ENCODE measurements at places on chromosomes 5 and 9. TPM values are rescaled to one million over a fixed set of nuclear protein-coding genes. Genes with fewer than 3 reads are reported as not detected.

- DNase-seq, result no peak
- H3K27me3 ChIP-seq, result peaks cover 3% of the 10 kb centered on the region
- H3K4me1 ChIP-seq, result no peaks in the 10 kb centered on the region
- no peaks in the 10 kb centered on the region for H3K36me3 ChIP-seq
- no peak overlapping the region for H3K4me3 ChIP-seq
Measured at GRCh38 chr5:68679041-68679440, 414.8 kb upstream of the SLC30A5 start.

GRCh38 chr9:109481856-109482255, 16.3 kb downstream of the PTPN3 start:
- peaks cover 21% of the 10 kb centered on the region for H3K27me3 ChIP-seq
- H3K36me3 ChIP-seq, result no peaks in the 10 kb centered on the region
- no peak overlapping the region for H3K4me3 ChIP-seq
- H3K27ac ChIP-seq, result no peak overlapping the region

- H3K27ac ChIP-seq, result no peak overlapping the region
- H3K27me3 ChIP-seq, result no peaks in the 10 kb centered on the region
- no peak overlapping the region for H3K4me3 ChIP-seq
- DNase-seq, result no peak
- no peaks in the 10 kb centered on the region for H3K4me1 ChIP-seq
- no peaks in the 10 kb centered on the region for H3K36me3 ChIP-seq
Measured at GRCh38 chr9:116516456-116516855, 170.6 kb upstream of the TRIM32 start.

DNA sequence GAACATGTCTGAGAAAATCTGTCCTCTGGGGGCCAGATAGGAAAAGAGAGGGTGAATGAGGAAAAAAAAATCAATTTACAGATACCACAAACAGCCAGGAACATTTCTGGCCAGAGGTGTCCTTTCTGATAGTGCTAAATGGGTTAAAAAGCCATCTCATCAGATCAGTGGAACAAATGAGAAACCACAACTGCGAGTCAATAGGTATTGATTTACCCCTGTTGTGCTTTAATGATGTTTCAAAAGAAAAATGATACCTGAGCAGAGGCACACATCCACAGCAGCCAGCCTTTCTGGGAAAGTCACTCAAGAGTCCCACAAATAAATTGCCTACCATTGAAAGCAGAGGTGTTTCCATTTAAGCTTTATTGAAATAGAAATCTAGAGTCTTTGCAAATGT, 79.3 kb upstream of the PTGER4 start:
- H3K4me3 ChIP-seq, result no peak overlapping the region
- no peaks in the 10 kb centered on the region for H3K27me3 ChIP-seq
- H3K27ac ChIP-seq, result no peak overlapping the region

DNA sequence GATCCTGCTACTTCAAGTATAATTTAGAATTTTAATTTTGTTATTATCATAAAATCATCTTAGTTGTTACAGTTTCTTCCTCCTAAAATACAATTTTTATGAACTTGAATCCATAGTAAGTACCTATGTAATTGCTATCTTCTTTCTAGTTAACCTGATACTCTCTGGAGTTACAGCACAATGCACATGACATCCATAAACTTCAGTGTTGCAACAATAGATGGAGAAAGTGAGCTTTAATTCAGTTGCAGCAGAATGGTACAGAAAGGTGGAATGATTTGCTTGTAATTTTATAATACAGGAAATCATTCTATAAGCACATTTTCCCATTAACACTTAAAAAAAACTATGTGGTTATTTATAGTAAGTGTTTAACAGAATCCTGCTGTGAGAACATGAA, 372.0 kb downstream of the CDH9 start:
- H3K4me3 ChIP-seq, result no peak overlapping the region
- no peak overlapping the region for H3K27ac ChIP-seq
- no peaks in the 10 kb centered on the region for H3K4me1 ChIP-seq
- no peaks in the 10 kb centered on the region for H3K27me3 ChIP-seq
- no peak for DNase-seq
- no peaks in the 10 kb centered on the region for H3K36me3 ChIP-seq

GRCh38 chr9:86577420-86578333, 223.5 kb upstream of the TUT7 start:
- H3K27me3 ChIP-seq, result no peaks in the 10 kb centered on the region
- H3K4me3 ChIP-seq, result no peak overlapping the region
- H3K27ac ChIP-seq, result no peak overlapping the region
- no peak for DNase-seq
- H3K36me3 ChIP-seq, result no peaks in the 10 kb centered on the region
- H3K4me1 ChIP-seq, result no peaks in the 10 kb centered on the region

DNA sequence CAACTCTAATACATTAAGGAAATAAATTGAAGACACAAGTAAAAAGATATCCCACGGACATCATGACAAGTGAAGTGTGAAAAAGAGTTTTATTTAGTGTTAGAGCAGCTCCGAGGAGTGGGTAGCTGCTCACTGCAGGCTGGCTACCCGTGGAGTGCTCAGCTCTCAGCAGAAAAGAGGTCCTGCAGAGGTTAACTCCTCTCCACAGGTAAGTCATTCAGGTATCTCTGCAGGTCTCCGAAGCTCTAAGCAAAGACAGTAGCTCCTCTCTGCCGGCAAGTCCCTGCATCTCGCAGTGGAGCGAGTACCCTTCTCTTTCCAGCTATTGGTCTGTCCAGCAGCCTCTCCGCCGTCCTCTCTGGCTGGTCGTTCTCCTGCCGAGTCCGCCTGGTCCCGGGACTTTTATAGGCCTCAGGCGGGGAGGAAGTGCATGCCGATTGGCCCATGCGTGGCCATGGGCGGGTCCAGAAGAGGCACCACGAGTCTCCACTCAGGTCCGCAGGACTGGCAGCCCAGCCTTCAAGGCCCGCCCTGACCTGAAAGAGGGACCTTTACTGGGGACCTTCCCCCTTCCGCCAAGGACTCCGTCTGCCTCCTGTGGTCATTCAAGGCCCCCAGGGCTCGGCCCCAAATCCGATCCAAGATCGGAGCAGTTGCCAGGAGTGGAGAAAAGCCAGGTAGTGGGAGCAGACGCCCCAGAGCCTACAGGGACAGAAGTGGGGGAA, 29.9 kb downstream of the BTNL9 start:
- no peaks in the 10 kb centered on the region for H3K36me3 ChIP-seq
- no peak overlapping the region for H3K27ac ChIP-seq
- H3K4me3 ChIP-seq, result no peak overlapping the region

- no peaks in the 10 kb centered on the region for H3K4me1 ChIP-seq
- H3K4me3 ChIP-seq, result no peak overlapping the region
- no peak for DNase-seq
- H3K27ac ChIP-seq, result no peak overlapping the region
- peaks cover 55% of the 10 kb centered on the region for H3K36me3 ChIP-seq
Measured at GRCh38 chr9:69718218-69718617, 41.6 kb downstream of the PTAR1 start.

DNA sequence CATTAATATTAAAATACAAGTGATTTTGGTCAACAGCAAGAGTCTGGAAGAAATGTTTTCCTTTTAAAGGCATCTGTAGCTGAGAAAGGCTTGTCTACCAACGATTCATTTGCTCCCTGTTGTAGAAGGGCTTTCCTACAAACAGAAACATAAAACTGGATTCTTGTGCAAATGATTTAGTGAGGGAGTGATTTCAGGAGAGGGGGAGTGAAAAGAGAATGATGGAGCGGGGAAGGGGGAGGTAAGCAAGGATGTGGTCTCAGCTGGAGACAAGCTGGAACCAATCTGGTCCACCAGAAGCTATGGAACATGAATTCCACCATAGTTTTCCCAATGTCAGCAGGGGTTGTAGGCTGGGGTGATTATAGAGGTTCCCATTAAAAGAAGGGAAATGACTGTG, 196.3 kb downstream of the FBXO4 start:
- H3K4me3 ChIP-seq, result no peak overlapping the region
- no peak overlapping the region for H3K27ac ChIP-seq
- DNase-seq, result no peak
- H3K36me3 ChIP-seq, result no peaks in the 10 kb centered on the region
- no peaks in the 10 kb centered on the region for H3K27me3 ChIP-seq
- no peaks in the 10 kb centered on the region for H3K4me1 ChIP-seq

DNA sequence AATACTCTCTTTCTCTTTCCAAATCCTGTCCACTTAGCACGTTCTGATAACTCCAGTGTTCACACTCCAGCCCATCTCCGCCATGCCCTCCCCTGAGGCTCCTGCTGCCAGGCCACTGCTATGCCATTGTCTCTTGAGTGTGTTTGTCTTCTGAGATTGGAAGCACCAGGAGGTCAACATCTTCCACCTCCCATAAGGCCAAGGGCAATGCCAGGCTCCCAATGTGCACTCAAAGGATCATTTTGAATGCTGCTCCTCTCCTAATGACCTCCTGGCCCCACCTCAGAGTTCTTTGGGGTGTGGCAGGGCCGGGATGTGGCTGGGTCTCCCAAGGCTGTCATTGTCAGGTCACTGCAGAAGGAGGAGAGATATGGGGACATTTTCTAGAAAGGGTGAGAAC, 19.5 kb downstream of the IGIP start:
- no peak for DNase-seq
- peaks cover 13% of the 10 kb centered on the region for H3K4me1 ChIP-seq
- H3K4me3 ChIP-seq, result no peak overlapping the region
- no peak overlapping the region for H3K27ac ChIP-seq

GRCh38 chr9:74493512-74493911, 3.6 kb upstream of the RORB start:
- H3K27me3 ChIP-seq, result peaks cover 31% of the 10 kb centered on the region
- peaks cover 11% of the 10 kb centered on the region for H3K4me1 ChIP-seq
- DNase-seq, result no peak
- H3K36me3 ChIP-seq, result no peaks in the 10 kb centered on the region

DNA sequence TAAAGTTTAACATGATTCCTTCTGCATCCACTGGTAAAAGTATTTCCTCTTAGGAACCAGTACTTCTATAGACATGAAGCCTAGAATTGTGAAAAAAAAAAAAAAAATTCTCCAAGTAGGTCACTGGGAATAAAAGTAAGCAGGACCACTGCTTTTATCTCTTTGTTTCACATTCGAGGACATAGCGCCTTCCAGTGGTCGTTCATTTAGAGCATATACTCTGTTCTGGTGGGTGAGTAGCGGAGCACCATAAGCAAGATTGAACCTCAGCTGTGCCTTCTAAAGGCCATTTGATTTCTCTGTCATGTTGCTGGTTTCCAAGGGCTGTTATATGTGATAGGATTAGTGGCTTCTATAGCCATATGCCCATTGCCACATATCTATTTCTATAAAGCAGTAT, 393.1 kb downstream of the TMEM232 start:
- H3K27ac ChIP-seq, result no peak overlapping the region
- no peaks in the 10 kb centered on the region for H3K4me1 ChIP-seq
- no peak for DNase-seq
- H3K36me3 ChIP-seq, result no peaks in the 10 kb centered on the region

- H3K27me3 ChIP-seq, result peaks cover 7% of the 10 kb centered on the region
- H3K4me1 ChIP-seq, result peaks cover 8% of the 10 kb centered on the region
- H3K36me3 ChIP-seq, result no peaks in the 10 kb centered on the region
- no peak overlapping the region for H3K27ac ChIP-seq
- H3K4me3 ChIP-seq, result no peak overlapping the region
- DNase-seq, result no peak
Measured at GRCh38 chr5:176779537-176779936, 30.8 kb upstream of the UNC5A start.

DNA sequence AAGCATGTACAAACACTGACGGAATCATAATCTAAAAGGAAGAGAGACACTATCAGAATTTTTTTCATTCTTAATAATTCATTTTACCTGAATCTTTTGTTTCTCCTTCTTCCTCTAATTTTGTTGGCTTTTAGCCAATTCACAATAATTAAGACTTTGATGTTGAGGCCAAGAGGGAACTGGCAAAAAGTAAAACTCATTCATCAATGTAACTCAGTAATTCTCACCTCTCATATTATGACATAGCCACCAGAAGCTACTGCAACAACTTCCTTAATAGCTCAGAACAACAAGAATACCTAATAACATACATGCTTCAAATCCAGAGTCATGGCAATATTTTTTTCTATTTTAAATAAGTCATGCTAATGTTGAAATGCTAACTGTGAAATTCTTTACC, 64.5 kb downstream of the MCTP1 start:
- H3K4me3 ChIP-seq, result no peak overlapping the region
- no peaks in the 10 kb centered on the region for H3K27me3 ChIP-seq
- no peaks in the 10 kb centered on the region for H3K36me3 ChIP-seq
- H3K4me1 ChIP-seq, result no peaks in the 10 kb centered on the region

DNA sequence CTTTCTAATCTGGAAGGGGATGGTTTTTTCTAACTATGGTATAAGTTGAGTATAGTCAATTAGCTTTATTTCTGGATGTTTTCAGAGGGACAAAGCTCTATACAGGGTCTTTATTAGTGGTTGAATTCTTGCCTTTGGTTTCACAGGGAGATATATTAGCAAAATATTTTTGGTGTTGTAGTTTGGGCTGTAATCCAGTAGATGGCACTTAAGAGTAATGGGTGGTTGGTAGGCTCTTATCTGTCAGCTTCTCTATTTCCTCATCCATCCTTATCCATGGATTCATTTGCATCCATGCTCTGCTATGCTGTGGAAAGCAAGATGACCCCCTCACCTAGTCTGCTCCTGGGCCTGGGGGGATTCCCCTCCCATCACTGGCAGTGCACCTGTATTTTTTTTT, 363.6 kb upstream of the CYLC2 start:
- no peak for DNase-seq
- H3K4me1 ChIP-seq, result no peaks in the 10 kb centered on the region
- H3K4me3 ChIP-seq, result no peak overlapping the region
- no peaks in the 10 kb centered on the region for H3K36me3 ChIP-seq
- H3K27me3 ChIP-seq, result no peaks in the 10 kb centered on the region
- no peak overlapping the region for H3K27ac ChIP-seq

DNA sequence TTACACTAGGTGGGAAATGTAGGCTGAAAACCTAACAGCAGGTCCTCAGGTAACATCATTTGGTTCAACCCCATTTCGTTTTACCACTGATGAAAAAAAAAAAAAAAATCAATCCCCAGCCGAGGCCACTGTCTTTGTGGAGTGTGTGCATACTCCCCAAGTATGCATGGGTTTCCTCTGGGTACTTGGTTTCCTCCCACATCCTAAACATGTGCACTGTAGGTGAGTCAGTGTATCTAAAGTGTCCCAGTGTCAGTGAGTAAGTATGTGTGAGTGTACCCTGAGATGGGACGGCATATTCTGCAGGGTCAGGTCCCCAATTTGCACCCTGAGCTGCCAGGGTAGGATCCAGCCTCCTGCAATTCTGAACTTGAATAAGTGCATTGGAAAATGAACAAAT, 966.5 kb upstream of the DMAC1 start:
- no peaks in the 10 kb centered on the region for H3K4me1 ChIP-seq
- H3K36me3 ChIP-seq, result no peaks in the 10 kb centered on the region

GRCh38 chr5:98637557-98637956, 135.9 kb upstream of the RGMB start:
- H3K27ac ChIP-seq, result no peak overlapping the region
- H3K4me1 ChIP-seq, result no peaks in the 10 kb centered on the region
- peaks cover 5% of the 10 kb centered on the region for H3K27me3 ChIP-seq
- H3K36me3 ChIP-seq, result no peaks in the 10 kb centered on the region
- H3K4me3 ChIP-seq, result no peak overlapping the region
- no peak for DNase-seq

GRCh38 chr5:103904651-103905050, 342.1 kb upstream of the NUDT12 start:
- no peaks in the 10 kb centered on the region for H3K27me3 ChIP-seq
- DNase-seq, result no peak
- H3K4me1 ChIP-seq, result no peaks in the 10 kb centered on the region
- H3K36me3 ChIP-seq, result no peaks in the 10 kb centered on the region
- H3K4me3 ChIP-seq, result no peak overlapping the region

The SCGB3A2 gene
- total RNA-seq, result not detected

The GRIN1 gene
- 0.05 TPM for total RNA-seq

The NR4A3 gene
- 0.29 TPM for total RNA-seq

The LURAP1L gene
- not detected for total RNA-seq

The TUSC1 gene
- 0.42 TPM for total RNA-seq

The RALGDS gene
- total RNA-seq, result 92.3 TPM

The FGF1 gene
- not detected for total RNA-seq

The LHX2 gene
- not detected for total RNA-seq

The PCDHB16 gene
- total RNA-seq, result not detected

The IL13 gene
- 2.5 TPM for total RNA-seq

The RAI14 gene
- total RNA-seq, result 0.08 TPM

The PCDHB2 gene
- not detected for total RNA-seq

The HTR4 gene
- total RNA-seq, result not detected

The INSL4 gene
- total RNA-seq, result not detected

Measured in activated CD4-positive, alpha-beta T cell treated with anti-CD3 and anti-CD28 coated beads, Interleukin-2, amount 10 ng/mL, durations not matched to agents 7 days and 5 days (primary cell).